ENCODE measurements at places on chromosomes 11 and 22.

DNA sequence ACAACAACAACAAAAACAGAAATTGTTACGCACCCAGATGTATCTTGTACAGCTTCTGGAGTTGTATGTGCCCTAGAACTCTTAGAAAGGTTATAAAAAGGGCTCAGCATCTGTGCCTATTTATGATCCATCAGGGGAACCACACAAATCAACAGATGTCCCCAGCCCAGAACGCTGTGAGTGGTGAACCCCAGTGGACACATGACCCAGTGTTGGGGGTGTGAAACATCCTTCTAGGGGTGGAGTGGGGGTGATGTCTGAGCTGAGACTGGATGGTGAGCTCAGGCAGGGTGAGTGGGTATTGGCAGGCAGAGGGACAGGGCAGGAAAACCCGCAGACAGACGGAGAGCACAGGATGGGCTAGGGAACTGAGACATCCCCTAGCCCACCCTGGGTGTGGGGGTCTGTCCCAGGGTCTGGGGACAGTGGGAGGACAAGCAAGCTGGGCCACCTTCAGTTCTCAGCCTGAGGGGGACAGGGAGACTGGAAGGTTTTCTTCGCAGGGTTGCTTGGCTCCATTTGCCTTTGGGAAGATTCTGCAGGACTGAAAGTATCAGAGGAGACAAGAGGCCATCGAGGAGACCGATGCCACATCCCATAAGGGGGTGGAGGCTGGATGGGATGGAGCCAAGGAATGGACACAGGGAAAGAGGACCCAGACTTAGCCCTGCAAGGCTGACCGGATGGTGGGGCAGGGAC lies 5.8 kb upstream of the EMID1 start:
- DNase-seq: no peak

GRCh38 chr11:396948-397548 lies 3.0 kb downstream of the PKP3 start:
- peak; percentile 67 for DNase-seq

DNA sequence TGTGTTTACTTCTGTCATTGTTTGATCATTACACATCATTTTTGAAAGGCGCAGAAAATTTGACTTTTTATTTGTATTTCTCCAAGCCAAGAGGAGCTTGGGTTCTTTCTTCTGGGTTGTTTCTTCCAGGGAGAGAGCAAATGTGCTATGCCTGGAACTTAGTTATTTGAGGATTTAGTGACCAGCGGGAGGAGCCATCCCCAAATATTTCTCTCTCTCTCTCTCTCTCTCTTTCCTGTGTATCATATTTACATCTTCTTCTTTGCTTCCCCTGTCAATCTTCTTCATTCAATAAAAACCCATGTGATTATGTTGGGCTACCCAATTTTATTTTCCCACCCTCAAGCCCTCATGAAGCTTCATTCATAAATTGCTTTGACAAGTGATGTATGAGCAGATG lies 534.5 kb downstream of the LRRC4C start:
- no peak for DNase-seq

GRCh38 chr22:31193092-31193491 lies 19.0 kb upstream of the LIMK2 start:
- no peak for DNase-seq

DNA sequence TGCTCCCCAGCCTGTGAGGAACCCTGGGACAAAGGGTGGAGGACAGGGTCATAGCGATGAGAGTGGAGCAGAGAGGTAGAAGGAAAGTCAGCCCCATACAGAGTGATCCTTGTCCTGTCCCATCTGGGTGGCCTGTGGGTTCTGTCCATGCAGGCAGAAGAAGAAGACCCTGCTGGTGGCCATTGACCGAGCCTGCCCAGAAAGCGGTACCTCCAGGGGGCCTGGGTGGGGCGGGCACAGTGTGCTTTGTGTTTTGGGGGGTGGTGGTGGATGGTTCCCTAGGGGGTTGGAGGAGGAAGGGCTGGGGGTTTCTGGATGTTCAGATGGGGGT lies 7.9 kb downstream of the SIDT2 start:
- no peak for DNase-seq

Measured in activated naive CD4-positive, alpha-beta T cell treated with anti-CD3 and anti-CD28 coated beads, Interleukin-2, amount 10 ng/mL, durations not matched to agents 7 days and 5 days (primary cell).